ENCODE measurements at places on chromosomes 11 and 22.

GRCh38 chr22:37234736-37235711 is 9.0 kb downstream of the RAC2 start:
- no peak for DNase-seq

GRCh38 chr11:112408517-112408916 is 147.9 kb upstream of the PLET1 start:
- DNase-seq, result no peak

GRCh38 chr11:8832571-8833260 is 78.3 kb upstream of the AKIP1 start:
- no peak for DNase-seq

DNA sequence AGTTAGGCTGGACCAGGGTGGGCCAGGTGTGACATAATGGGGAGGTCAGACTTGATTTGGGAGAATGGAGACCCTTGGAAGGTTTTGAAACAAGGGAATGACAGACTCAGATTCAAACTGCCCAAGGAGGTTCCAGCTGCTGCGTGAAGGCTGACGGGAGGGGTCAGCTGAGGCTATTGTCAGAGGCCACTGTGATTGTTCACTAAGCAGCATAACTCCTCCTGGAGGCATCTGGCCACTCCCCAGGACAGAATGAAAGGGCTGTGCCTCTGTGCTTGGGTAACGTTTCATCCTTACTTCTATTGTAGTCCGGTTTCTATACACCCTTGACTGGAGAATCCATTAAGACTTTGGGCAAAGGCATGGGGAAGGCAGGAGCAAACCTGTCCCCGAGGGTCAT is 126.6 kb downstream of the DSCAML1 start:
- no peak for DNase-seq

DNA sequence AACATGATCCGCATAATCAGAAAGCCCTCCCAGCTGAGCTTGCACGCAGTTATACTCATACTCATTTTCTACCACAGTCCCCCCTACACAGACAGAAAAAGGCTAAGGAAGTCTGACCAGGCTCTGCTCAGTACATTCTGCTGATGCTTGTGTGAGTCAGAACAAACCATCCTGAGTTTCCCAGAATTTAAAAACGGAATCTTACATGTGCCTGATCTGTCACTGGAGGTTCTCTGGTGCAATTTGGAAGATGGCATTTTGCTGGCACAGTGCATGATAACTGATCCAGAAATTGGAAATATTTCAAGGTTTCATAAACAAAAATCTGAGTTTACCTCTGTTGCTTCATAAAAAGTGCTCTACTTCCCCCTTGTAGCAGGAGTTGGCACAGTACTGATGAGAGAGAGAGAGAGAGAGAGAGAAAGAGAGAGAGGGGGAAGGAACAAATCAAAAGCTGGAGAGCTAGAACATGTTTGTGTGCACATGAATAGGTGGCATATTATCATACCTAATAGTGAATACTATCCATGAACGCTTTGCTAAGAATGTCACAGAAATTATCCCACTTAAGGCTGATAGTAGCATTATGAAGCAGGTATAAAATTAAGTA is 1085.3 kb downstream of the DLG2 start:
- DNase-seq, result no peak
